ENCODE measurements at places on chromosomes 3 and 15.
A peak's percentile ranks its signal among the peaks of the same experiment; 100 is the strongest.

GRCh38 chr3:149115114-149115513 is 14.3 kb upstream of the HPS3 start:
- DNase-seq = no peak

DNA sequence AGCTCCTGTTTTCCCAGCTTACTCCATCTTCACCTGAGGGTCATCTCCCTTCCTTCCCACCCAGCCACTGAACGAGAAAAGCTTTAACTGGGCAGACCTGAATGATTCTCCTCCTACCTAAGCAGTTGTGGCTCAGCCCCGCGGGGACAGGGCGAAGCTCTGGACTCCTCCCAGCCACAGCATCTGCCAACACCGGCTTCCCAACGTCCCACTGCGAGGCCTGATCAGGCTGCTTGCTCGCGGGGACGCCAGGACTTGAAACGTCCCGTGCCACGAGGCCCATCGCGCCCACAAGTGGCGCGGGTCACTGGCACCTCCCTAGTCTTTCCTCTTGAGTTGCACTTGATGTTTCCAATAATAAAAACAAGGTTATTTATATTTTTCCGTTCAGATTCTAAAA is at the start of gene SPATA16:
Gene SPATA16 (minus strand): TSS at position 250 of the 400 bp plus-strand sequence. CDS start 23,504 bp downstream, outside the sequence.
- DNase-seq = no peak

- DNase-seq = no peak
Observed at GRCh38 chr3:183541235-183541655, 14.3 kb downstream of the KLHL6 start.

DNA sequence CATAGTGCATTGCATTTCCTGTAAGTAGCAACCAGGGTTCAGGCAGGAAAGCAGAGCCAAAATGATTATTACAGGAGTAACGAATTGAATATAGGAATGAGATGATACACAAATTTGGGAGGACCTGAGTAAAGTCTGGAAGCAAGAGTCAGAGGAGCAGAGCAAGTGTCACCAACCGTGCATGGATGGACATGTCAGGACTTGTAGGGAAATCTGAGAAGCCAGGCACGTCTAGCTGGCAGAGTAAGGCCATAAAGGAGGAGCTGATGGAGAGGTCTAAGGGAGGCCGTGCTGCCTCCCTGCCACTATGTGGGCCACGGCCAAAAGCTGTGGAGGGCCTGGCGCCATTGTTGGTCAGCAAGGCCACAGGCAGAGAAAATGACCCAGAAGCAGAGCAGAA is 22.4 kb downstream of the GJD2 start:
- no peak for DNase-seq

DNA sequence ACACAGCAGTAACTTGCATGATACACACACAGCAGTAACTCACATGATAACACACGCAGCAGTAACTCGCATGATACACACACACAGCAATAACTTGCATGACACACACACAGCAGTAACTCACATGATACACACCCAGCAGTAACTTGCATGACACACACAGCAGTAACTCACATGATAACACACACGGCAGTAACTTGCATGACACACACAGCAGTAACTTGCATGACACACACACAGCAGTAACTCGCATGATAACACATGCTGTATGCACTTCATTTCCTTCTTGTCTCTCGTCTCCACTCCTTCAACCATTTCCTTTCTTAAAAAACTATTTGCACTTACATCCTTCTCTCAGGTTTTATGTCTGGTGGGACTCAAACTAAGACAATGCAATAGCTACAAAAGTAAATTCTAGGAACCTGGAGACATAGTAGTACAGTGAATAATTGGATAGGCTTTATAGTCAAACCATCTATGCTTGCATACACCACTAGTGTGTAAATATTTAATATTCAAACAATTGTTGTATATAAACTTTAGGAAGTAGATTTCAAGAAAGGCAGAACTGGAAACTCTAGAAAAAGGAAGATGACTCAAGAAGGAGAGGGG is 130.8 kb downstream of the UACA start:
- DNase-seq = no peak

GRCh38 chr15:69530991-69531664 is 78.5 kb downstream of the RPLP1 start:
- no peak for DNase-seq

DNA sequence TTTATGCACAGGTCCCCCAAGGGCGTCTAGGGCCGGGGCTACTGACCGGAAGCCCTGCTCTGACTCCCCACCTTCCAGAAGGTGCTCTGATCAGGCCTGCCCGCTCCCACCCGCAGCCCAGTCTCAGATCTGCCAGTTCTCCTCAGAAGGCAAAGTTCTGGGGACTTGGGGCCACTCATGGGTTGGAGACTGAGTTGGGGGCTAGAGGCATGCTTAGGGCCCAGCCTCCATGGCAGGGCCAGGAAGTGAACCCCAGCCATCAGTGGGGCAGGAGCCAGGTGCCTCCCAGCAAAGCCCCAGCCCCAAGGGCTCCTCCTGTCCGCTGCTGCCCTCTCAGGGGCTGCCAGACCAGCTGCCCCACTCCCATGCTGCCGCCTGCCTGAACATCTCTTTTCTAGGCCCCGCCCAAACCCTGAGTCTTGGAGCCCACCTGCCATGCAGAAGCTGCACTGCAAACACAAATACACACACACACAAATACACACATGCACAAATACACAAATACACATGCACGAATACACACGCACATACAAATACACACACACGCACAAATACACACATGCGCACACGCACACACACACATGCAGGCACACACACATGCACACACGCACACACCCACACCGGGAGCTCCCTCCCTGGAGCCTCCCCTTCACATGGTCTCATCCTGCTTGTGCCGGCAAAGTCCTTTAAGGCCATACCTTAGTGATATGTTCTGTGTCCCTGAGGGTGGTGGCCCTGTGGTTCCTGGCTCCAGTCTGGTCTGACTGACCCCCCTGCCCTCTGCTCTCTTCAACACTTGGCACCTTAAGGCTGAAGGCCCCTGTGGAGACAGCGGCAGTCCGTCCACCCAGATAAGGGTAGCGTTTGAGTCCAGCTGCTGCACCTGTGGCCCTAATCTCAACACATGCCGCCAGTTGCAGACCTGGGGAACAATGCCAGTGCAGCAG is 59.2 kb upstream of the KLF13 start:
- no peak for DNase-seq

GRCh38 chr3:22542311-22542710 is 660.8 kb upstream of the UBE2E2 start:
- DNase-seq = no peak

- DNase-seq = no peak
Observed at GRCh38 chr15:72227720-72228119, 3.3 kb downstream of the PKM start.

DNA sequence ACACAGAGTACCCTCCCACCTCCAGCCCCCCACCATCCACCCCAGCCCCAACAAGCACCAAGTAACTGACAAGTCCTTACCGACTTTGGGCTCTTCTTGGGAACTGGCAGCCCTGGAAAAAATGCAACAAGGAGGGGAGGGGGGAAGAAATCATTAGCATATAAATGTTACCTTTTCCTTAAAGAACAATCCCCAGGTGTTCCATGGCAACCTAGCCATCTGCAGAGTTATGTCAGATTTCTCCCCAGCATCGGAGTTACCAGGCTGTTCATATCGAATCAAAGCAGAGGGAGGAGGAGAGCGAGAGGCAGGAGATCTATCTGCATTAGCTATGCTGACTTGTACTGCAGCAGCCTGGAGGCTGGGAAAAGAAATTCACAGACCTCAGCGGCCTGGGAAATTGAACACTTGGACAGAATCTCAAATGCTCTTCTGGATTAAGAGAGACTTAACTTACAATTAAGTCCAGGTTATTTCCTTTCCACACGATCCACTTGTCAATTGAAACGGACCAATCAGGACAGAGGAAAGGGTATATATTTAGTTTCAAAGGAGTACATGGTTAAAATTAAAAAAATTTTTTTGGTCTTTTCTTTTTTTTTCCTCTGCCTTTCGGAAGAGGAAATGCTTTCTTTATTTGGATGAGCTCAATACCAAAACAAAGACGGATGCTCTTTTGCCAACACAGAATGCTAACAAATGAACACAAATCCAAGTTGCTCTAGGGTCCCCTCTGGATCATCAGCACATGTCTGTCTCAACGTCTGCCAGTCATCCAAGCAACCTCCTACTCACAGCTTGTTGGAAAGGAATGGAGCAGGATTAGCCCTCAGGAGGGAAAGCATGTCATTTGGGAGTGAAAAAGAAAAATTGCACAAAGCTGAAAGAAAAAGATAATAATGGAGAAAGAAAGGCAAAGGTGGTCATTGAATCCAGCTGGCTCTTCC is 637.1 kb downstream of the MAGI1 start:
- DNase-seq = no peak

GRCh38 chr15:31328428-31328968 is 1.9 kb downstream of the KLF13 start:
- peak; percentile 51 for DNase-seq

GRCh38 chr3:114323546-114324254 is 29.9 kb downstream of the TIGIT start:
- DNase-seq = no peak

DNA sequence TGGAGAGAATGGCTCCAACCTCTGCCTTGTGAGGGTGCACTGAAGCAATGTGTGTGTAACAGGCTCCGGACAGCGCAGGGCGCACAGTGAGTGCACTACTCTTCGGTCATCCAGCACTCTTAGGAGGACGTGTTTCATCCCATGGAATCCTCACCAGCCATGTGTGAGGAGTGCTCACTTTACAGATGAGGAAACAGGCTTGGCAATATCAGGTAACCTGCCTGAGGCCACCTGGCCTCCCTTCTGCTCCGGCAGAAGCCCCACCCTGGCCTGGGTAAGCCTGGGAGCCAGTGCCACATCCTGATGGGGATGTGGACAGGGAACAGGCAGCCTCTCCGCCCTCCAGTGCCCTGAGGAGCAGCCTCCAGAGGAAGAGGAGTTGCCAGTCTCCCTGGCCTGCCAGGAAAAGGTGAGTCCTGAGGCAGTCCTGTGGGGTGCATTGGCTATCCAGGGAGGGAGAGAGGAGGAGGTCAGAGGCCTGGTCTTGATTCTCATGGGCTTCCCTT is 39.4 kb upstream of the LIMD1 start:
- no peak for DNase-seq

GRCh38 chr3:129593230-129593594 is 13.3 kb downstream of the PLXND1 start:
- no peak for DNase-seq

GRCh38 chr3:33392703-33393125 is 47.5 kb downstream of the UBP1 start:
- no peak for DNase-seq

- no peak for DNase-seq
Observed at GRCh38 chr3:81666502-81667121, 94.8 kb downstream of the GBE1 start.

DNA sequence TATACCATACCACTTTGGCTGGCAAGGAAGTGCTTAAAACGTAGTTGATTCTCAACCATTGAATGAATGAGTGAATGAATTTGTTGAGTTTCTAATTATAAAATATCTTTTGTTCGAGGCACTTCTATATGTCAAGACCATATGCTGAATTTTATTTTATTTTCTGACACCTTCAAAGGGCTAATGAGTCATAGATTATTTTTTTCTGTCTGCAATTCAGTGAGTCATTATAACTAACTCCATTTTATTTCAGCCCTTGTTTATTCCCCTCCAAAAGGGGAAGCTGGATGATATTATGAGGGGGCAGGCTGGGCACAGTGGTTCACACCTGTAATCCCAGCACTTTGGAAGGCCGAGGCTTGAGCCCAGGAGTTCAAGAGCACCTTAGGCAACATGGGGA is 142.4 kb downstream of the P2RY1 start:
- no peak for DNase-seq

GRCh38 chr15:71281256-71281655 is 166.0 kb downstream of the THSD4 start:
- DNase-seq = no peak

Data from activated CD8-positive, alpha-beta memory T cell treated with anti-CD3 and anti-CD28 coated beads for 1 hour (primary cell).